SW 1271 (cell line): ENCODE measurements at places on chromosomes 5 and 9.

DNA sequence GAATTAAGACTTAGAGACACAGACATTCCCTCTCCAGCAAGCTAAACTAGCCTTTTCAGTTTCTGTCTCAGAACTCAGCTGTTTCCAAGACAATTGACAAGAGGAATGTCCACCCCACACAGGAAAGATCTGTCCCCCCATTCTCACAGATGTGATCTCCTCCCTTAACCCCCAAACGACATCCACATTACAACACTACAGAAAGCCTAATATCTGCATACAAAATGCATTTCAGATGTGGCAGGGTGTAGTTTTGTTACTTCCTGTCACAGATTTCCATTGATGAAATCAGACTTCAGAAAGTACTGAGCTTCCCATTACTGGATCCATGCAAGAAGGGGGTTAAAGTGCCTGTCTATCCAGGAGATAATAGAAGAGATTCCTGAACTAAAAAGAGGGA is 2.9 kb upstream of the ARSI start:
- DNase-seq = no peak

GRCh38 chr5:154860123-154860522 is 1.7 kb downstream of the CNOT8 start:
- no peak for DNase-seq

GRCh38 chr9:98429613-98430012 is 174.2 kb upstream of the TBC1D2 start:
- no peak for DNase-seq

GRCh38 chr5:159411115-159411514 is 80.8 kb upstream of the IL12B start:
- no peak for DNase-seq

DNA sequence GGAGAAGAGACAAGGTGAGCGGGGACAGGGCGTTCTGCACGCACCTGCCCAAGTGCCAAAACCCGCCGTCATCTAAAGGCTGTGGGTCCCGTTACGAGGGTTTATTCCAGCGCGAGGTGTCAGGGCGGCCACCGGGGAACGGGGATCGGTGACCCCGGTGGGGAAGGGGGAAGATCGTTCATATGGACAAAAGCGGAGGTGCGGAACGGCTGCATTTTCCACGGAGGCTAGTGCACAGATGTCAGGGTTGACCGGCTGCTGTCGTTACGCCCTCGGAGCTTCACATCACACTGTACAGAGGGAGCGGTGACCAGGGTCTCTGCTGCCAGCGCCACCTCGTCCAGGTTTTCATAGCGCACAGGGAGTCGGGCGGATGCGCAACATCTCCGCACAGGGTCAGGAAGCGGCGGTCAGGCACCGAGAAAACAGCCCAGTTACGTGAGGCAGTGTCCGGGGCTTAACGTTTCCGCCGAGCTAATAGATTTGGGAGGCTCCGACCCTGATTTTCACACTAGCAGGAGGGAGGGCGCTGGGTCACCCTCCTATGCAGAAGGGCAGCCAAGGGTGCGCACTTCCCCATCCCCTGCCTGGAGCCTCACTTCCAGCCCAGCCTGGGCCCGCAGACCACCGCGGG is 13.5 kb downstream of the BTNL9 start:
- no peak for DNase-seq

DNA sequence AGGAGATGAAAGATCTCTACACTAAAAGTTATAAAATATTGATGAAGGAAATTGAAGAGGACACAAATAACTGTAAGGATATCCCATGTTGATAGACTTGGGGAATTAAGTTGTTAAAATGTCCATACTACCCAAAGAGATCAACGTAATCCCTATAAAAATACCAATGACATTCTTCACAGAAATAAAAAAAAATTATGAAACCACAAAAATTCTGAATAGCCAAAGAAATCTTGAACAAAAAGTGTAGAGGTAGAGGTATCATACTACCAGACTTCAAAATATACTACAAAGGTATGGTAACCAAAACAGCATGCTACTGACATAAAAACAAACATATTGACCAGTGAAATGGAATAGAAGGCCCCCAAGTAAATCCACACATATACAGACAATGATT is 71.5 kb upstream of the ELL2 start:
- peak; percentile 33 for DNase-seq

DNA sequence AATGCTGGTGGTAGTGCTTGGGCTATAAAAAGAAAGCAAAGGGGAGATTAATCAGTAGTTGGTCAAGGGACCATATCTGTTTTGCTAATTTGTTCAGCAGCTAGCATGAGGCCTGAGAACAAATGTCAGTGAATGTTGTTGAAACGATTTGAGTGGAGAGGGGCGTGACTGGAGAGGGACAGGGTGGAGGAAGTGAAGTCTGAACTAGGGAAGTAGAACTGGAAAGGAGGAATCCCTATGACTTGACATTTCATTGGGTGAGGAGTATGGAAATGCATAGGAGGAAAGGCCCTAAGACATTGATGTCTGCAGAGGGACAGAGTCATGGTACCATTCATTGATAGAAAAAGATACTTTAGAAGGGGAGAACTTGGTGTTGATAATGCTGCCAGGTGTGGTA is 19.7 kb downstream of the TLE4 start:
- DNase-seq = no peak

DNA sequence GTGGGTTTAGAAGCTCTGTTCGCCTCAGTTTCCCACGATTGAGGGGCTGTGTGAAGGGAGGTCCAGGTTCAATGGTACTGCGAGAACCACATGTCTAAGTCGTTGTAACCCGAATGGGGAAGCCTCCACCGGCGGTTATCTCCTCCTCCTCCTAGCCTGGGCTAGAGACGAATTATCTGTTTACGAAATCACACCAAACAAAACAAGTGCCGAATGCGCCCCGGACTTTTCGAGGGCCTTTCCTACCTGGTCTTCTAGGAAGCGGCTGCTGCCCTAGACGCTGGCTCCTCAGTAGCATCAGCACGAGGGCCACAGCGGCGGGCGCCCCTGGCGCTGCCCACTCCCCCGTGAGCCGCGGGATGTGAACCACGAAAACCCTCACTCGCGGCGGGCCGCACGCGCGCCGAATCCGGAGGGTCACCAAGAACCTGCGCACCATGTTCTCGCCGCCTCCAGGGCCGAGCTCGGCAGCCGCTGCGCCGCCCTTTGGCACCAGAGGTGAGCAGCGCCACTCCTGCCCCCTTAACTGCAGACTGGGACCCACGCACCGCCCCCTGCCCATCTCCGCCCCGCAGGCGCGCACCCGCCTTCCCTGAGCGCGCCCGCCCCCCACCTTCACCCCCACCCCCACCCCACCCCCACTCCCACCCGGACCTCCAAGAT is at the start of gene CDKN2A:
Gene CDKN2A, minus strand, starts transcription at position 500 of the 663 bp plus-strand sequence.
- DNase-seq = no peak

DNA sequence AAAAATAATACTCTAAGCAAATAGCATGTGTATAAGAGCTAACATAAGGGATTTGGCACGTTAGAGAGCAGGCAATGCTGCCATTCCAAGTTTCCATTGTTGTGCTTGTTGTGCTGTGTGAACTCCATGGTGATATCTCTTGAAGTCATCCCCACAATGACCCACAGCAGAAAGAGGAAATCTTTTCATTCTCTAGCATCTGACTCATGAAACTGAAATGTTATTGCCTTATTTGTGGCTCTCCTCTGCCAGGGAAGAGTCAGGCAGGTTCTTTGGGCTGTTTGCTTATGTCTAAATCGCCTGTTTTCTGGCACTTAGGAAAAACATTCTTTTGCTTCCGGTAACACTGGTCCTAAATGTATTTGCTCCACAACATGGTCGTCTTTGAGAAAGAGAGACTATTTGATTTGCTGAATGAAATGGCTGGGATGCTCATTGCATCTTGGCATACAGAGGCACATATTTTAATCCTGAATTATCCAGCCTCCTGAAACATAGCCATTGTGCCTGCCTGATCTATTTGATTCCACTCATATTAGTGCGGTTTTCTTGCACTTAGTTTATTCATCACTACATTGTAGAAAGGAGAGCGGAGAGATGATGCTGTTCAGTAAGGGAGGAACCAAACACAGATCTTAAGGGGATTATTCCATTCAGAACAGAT is 188.8 kb downstream of the CSNK1G3 start:
- DNase-seq = peak; percentile 45

DNA sequence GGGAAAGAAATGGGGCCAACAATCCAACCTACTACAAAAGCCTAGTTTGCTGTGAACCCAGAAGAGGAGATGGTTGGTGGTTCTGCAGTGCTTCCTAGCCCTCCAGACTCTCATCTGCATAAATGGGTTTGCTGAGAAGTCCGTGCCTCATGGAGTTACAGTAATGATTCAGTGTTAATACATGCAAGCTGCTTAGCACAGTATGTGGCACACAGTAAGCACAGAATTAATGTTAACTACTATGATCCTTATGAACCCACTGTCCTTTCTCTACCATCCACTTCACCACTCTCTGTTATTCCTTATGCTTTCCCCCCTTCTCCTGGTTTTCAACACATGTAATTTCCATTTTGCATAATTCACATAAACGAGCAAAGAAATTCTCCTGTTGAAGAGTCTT is 100.0 kb downstream of the ACTBL2 start:
- no peak for DNase-seq

- no peak for DNase-seq
These were observed 1.1 kb upstream of the GNPDA1 start for GRCh38 chr5:142013734-142014521.

DNA sequence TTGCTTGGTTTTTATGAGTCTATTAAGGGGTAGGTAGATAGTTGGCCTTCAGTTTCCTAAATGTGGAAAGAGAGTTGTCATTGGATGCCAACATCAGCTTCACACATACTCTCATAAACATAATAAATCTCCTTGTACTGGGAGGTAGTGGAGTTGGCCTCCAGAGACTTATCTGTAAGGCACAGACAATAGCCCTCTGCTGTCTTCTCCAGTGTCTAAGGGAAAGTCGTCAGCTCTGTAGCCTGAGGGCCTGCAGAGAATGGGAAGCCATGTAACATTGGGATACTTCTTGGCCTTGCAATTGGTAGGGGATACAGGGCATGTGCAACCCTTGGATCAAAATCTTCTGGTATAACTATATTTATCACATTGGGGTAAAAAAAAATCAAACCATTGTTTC is 331.9 kb upstream of the KLF9 start:
- DNase-seq = no peak

GRCh38 chr9:7171396-7172153 is 413.8 kb downstream of the KDM4C start:
- no peak for DNase-seq

GRCh38 chr9:133889584-133890301 is 102.4 kb downstream of the VAV2 start:
- peak; percentile 44 for DNase-seq

DNA sequence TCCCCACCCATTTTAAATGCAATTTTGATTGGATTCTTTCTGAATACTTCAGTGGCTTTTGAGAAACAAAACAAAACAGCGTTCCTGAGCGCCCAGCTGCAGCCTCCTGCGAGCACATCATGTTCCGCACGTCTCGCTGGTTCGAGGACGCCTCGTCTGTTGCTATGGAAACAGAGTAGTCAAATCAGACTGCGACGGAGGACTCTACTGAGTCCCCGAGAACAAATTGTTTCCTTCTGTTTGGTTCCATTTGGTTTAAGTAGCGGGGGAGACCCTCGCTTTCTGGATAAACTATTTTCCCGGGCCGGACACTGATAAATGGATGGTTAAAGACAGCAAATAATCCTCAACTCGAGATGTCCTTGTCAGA is 69.0 kb downstream of the SLC28A3 start:
- no peak for DNase-seq

DNA sequence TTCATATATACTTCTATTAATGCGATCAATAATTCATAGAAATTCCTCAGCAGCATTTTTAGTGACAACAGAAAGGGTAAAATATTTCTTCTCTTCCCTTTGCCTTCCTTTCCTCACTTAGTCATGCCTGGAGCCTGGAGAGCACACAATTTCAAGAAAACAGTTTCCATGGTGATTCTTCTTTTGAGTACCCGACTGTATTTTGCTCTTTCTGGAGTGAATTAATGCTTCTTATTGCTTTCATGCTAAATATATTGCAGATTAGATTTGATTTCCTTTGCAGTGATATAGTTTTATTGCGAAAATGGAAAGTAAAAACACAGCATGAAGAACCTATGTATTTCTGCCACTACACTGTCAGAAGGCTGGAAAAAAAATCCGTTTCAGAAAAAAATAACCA is 153.5 kb downstream of the PPP2R2B start:
- DNase-seq = no peak

GRCh38 chr5:82694711-82695285 is 382.4 kb downstream of the TMEM167A start:
- DNase-seq = no peak

GRCh38 chr9:136679431-136679941 is 7.8 kb downstream of the AGPAT2 start:
- DNase-seq = no peak

GRCh38 chr5:160496784-160497183 is 75.1 kb downstream of the PTTG1 start:
- no peak for DNase-seq

DNA sequence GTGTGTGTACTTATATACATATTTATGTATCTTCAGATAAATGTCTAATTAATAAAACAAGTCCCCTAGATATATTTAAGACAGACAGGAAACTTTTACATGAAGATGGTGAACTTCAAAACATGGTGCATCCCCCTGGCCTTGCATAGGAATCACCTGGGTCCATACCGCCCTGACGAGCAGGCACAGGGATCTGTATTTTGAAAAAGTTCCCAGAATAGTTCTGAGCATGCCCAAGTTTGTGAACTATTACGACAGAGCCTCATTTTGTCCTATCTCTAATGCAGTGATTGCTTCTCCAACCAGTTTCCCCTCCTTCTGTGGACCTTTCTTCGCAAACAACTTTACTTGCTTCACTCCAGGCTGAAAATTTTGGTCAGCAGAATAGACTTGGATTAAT is 98.1 kb downstream of the APBA1 start:
- no peak for DNase-seq

DNA sequence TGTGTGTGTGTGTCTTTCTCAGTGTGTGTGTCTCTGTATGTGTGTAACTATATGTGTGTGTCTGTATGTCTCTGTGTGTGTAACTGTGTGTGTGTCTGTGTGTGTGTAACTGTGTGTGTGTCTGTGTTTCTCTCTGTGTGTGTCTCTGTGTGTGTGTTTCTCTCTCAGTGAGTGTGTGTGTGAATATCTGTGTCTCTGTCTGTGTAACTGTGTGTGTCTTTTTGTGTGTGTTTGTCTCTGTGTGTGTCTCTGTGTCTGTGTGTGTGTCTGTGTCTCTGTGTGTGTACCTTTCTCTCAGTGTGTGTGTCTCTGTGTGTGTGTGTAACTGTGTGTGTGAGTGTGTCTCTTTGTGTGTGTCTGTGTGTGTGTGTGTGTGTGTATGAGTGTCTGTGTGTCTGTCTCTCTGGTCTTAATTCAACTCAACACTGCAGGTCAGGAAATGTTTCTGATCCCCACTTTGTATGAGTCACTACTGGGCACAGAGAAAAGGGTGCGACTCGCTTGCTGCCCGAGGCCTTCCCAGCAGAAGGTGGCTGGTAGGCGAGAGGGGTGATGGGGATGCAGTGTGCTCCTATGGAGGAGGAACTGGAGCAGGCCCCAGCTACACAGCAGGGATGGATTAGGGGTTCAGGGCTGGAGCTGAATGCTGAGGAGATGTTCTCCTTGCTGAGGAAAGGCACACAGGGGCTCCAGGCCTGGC is 52.1 kb downstream of the NSG2 start:
- no peak for DNase-seq

GRCh38 chr9:100511205-100511604 is 38.3 kb downstream of the TMEFF1 start:
- no peak for DNase-seq
